ENCODE measurements at places on chromosomes 6 and 20.
A peak's percentile ranks its signal among the peaks of the same experiment; 100 is the strongest.

DNA sequence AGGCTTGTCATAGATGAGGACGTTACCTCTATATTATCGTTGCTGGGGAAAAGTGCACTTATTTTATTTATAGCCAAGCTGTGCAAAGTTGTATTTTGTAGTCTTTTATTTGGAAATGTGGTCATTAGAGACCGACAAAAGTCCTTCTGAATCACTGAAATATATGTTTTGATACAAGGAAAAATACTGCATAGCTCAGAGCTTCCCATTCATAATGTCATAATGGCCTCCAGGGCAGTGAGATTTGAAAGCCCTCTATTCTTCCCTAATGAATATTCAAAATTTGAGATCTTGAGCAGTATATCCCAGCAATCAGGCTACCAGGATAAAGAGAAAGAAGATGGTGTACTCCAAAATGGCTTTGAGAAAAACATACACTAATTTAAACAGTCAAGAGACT is 64.6 kb downstream of the CAP2 start:
- no peak for DNase-seq

- no peak for DNase-seq
Observed at GRCh38 chr20:33348136-33348937, 53.0 kb downstream of the CDK5RAP1 start.

GRCh38 chr6:26383624-26384417 is 913 bp downstream of the BTN2A2 start:
- no peak for DNase-seq

- no peak for DNase-seq
Observed at GRCh38 chr6:108562503-108562993, 1.8 kb downstream of the FOXO3 start.

DNA sequence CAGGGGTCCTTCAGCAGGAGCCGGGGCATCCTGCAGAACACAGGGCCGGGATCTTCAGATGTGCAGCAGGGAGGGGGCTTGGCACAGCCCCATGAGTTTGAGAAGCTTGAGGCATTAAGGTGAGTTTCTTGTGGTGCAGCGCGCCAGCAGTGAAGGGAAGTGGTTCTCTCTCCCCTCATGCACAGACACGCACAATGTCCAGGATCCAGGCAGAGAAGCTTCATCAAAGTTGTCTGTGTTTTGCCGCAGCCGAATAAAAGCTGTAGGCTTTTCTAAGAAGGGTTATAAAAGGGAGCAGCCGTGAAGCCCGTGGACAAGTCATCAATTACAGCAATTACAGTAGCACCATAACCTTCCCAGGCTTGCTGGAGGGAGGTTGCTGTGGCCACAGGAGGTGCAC is 491.0 kb upstream of the CDH4 start:
- DNase-seq, result no peak

DNA sequence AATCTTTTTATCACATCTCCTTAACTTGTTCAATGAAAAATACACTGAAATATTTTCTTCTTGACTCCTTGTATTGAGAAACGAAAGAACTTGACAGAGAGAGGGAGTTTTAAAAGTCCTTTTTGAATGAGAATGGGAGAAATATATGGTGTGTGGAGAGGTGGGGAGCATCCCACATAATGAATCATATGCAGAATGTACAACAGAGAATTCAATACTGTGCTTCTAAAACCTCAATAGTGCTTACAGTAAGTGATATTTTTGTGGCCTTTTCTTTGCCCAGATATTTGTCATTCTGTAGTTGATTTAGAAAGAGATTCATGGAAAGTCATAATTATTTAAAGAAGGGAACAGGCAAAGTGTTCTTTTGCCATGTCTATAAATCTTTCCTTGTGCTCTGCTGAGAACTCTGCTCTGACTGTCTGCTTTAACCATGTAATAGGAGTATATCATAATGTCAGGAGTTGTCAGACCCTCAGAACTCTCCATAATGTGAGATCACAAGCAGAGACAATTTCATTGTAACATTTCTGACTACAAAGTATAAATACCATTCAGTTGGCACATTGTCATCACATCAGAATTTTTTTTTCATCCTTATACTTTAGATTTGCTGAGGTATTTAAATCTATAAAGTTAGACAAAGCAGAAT is 32.8 kb upstream of the HS3ST5 start:
- no peak for DNase-seq

DNA sequence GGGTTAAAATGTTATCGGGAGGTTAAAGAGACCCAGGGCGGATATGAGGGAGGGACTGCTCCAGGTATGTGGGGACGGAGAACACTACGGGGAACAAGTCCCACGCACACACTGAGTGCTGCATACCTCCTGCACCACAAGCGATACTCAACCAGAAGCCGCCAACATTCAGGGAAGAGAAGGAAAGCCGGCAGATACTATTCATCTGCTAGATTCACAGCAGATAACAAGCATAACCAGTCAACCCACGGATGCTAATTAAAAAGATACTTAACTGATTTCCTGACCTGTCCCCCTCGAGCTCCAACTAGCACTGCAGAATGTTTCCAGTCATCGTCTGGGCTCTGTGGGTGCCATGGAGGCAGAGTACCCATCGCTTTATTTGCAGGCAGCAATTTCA is 45.1 kb upstream of the RPS6KA2 start:
- no peak for DNase-seq

DNA sequence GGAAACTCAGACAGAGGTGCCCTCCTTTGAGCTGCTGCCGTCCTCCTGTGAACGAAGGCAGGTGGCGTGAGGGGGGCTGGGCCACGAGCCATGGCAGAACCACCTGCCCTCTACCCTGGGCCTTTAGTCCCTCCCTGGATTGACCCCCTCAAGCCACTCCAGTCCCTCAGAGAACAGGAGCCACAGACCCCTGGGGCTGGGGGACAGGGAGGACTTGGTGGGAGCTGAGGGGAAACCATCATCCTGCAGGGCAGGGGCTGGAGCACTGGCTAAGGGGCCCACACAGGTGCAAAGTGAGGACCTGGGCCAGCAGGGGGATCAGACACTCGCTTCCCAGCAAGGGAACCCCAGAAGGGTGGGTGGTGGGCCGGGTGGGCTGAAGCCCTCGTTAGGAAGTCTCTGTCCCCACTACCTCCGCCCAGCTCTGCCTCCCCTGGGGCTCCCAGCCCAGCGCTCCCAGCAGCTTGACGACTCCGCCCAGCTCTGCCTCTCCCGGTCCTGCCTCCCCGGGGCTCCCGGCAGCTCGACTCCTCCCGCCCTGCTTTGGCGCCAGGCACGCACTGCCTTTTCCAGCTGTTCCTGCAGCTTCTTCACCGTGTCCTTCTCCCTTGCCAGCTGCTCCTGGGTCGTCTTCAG is 44.4 kb downstream of the DSTN start:
- peak; percentile 34 for DNase-seq

GRCh38 chr6:37602801-37603200 is 94.9 kb downstream of the MDGA1 start:
- no peak for DNase-seq

- no peak for DNase-seq
Observed at GRCh38 chr20:58965270-58966064, 15.6 kb upstream of the NELFCD start.

DNA sequence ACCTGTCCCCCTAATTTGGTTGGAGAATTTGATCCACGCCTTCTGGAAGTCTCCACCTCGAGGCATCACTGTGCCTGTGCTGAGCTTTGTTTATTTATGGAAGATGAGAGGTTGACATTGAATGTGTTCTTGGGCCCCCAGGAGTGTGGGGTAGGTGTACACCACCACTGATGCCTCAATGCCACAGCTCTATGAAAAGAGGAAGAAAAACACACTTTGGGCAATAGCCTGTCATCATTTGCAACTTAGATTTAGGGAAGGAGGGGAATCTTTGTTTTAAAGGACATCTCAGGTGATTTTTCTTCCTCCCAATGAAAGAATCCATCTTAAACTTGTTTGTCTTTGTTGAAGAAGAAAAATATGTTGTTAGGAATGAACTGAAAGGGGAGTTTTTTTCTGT is 42.6 kb downstream of the TBC1D7 start:
- no peak for DNase-seq

GRCh38 chr6:50213146-50213545 is 163.4 kb upstream of the DEFB112 start:
- no peak for DNase-seq

DNA sequence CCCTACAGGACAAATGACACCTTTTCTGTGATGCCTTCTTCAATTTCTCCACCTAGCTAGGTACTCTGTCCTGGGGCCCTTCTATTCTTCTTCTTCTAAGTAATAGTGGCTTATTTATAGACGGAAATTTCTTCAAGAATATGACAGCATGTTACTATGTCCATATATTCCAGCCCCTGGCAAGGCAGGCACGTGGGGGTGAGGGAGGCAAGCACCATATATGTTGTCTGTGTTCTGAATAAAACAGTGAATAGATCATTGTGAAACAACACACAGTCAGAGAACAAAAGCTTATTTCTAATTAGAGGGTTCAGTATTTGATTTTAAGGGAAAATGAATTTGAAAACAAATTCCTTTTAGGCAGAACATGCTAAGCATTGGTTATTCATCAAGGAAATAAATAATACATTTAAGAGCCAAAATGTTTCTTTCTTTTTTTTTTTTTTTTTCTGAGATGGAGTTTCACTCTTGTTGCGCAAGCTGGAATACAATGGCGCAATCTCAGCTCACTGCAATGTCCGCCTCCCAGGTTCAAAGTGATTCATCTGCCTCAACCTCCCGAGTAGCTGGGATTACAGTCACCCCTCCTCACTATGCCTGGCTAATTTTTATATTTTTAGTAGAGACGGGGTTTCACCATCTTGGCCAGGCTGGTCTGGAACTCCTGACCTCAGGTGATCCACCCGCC is 6.2 kb downstream of the HEBP2 start:
- DNase-seq, result no peak

DNA sequence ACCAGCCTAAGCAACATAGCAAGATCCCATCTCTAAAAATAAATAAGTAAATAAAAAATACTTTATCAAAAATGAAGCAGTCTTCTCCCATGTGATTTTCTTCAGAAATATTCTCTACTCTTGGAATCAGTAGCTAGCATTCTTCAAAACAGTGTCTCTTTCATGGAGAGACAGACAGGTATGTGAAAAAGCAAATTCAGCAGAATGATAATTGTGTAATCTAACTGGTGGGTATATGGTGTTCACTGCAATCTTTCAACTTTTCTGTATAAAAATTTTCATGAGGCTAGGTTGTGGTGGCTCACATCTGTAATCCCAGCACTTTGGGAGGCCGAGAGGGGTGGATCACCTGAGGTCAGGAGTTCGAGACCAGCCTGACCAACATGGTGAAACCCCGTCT is 7.9 kb downstream of the MRS2 start:
- no peak for DNase-seq

GRCh38 chr6:109834131-109834530 is 143.0 kb downstream of the FIG4 start:
- no peak for DNase-seq

DNA sequence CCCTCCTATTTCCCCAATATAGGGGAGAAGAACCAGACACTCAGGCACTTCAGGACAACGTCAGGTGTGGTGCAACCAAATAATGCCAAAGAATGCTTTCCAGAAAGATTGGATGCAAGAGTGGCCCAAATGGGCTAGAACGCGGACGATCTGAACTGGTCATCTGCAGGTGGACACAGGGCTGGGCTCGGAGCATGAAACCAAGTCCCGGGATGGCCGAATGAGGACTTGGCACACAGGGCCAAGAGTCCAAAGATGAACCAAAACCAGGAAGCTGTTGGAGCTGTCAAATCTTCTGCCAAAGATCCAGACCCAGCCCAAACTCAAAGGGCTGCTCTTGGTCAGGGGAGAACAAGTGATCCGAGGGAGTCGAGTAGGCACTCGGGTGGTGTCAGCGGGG is 143.9 kb upstream of the ARID1B start:
- DNase-seq, result no peak

DNA sequence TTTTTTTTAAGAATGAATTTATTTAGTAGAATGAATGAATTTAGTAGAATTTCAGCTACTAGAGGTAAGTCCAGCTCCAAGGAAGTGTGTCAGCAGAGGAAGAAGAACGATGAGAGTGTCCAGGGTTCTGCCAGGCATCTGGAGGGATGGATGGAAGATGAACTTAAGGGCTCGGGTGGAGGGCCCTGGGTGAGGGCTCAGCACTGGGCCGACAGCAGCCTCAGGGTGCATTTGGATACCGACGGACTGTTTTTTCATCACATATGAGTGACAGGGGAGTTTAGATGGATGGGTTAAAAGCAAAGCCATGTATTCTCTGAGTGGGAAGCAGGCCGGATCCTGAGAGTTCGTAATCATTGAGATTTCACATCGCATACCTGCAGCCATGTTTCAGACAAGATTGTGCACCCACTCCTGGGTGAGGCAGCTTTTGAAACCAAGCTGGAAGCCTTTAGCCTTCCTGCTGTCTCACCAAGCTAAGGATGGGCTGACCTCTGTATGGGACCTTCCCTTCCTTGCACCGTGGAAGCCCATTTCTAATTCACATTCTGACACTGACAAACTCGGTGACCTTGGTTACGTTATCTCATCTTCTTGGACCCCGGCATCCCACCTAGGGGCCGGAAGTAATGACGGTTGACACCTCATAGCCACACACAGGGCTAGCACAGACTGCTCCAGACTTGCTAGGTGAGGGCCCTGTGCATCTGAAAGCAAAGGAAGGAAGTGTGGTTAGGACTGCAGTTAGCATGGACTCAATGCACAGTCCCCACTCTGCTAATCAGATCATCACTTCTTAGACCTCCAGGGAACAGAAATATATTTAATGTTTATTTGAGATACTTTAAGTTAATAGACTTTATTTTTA is 228.5 kb downstream of the SLC24A3 start:
- no peak for DNase-seq
